NCI-H226 (cell line): ENCODE measurements at places on chromosomes 12 and 14.

DNA sequence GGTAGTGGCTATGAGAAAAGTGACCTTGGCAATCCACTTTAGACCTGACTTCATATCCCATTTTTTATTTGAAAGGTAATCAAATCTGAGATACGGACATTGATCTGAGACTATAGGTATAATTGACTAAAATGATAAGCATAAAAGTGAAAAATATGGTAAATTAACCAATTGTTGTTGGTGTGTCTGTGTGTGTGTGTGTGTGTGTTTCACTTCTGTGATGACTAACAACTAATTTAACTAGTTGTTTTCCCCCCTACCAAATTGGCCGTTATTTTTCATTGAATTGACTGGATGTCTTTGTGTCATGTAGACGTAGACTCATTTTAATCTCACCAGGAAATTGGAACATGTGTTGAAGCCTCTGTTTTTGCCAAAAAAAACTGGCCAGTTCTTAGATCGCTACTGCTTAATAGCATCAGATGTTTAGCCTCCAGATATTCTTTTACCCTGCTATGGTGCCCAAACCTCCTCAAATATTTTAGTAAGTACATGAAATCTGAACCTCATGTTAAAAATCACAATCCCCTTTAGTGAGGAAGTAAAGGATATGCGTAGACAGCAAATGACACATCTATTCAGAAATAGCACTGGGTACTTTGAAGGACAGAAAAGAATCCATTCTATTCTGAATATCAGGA lies 395.0 kb downstream of the EGLN3 start:
- DNase-seq: no peak

- DNase-seq: no peak
These were observed 5.2 kb downstream of the TRHDE start for GRCh38 chr12:72277415-72277814.

GRCh38 chr12:119713551-119714031 lies 45.7 kb downstream of the PRKAB1 start:
- no peak for DNase-seq

DNA sequence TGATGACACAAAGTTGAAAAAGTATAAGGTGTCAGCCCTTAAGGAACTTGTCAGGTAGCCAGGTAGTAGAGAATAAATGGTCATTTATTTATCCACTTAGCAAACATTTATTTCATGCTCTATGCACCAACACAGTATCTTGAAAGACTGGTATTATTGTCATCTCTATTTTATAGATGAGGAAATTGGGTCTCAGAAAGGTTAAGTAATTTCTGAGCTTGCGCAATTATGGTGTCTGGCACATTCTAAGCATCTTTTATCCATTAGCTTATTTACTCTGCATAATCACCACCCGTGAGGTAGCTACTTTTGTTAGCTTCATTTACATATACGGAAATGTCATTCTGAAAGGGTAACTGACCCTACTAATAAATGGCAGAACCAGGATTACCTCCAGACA lies 2.5 kb upstream of the UTP20 start:
- DNase-seq: no peak

DNA sequence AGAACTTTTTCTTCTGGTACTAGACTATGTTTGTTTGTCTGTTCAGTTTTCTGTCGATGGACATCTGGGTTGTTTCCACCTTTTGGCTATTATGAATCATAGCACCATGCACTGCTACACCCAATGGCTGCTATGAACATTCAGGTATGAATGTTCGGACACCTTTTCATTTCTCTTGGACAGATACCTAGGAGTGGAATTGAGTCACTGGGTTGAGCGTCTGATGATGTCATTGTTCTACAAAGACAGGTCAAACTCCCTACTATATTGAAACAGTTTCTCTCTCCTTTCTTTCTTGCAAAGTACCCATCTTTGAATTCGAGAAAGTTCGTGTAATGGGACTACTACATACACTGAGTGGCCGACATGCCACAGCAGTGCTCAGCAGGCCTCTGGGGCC lies 44.7 kb downstream of the KCTD10 start:
- no peak for DNase-seq

GRCh38 chr14:100238419-100239210 lies at the start of gene YY1:
TSS of gene YY1 (plus strand) at chr14:100239144. CDS start at chr14:100239245, 101 bp downstream.
- DNase-seq: peak; percentile 93

GRCh38 chr14:30484976-30485375 lies 74.0 kb upstream of the G2E3 start:
- DNase-seq: no peak

- no peak for DNase-seq
These were observed 22.9 kb downstream of the PMCH start for GRCh38 chr12:102174761-102175160.

DNA sequence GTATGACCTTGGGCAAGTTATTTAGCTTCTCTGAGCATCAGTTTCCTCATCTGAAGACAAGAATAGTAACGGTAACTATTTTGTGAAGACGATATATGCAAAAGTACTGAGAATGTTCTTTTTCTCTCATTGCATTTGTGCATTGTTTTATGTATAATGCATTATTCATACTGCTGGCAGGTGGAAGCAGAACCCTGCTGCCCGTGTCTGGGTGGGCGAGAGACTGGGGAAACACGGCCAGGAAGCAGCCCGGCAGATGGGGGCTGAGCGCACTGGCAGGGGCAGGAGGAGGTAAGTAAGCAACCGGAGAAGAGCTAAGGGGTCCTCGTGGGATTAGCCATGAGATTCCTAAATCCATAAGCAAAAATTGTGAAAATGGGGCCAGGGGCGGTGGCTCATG lies 115.8 kb upstream of the MED13L start:
- no peak for DNase-seq

- no peak for DNase-seq
These were observed 96.3 kb downstream of the ESRRB start for GRCh38 chr14:76472199-76472723.

GRCh38 chr12:25054076-25054782 lies 105.3 kb upstream of the BCAT1 start:
- DNase-seq: peak; percentile 20

DNA sequence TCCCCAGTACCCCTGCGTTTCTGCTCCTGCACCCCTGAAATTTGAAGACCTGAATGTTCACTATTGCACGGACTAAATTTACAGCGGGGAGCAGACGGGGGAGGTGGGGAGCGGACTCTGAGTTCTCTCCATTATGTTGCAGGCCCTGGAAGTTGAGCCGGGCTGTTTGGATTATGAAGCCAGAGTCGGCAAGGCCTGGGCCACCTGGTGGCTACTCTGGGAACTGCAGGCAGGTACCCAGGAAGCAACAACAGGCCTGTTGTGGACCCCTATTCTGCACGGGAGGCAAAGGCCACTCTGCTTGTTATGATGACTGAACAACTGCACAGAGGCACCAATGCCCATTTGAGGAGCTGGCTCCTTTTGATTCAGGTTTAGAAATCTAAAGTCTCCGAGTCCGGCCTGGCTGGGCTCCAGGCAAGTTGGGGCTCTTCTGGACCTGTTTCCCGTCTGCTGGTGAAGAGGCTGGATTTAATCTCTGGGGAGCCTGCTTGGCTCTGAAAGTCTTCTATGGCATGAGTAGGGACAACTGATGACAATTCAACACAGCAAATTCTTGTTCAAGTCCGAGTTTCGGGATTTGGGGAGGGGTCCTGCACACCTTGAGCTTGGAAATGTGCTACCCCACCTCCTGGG lies 34.1 kb upstream of the FAM181A start:
- peak; percentile 16 for DNase-seq

- DNase-seq: no peak
These were observed 55.7 kb downstream of the TRIM9 start for GRCh38 chr14:51039252-51039651.

- no peak for DNase-seq
These were observed 3.1 kb downstream of the IFI27L2 start for GRCh38 chr14:94126419-94126677.

- peak; percentile 97 for DNase-seq
These were observed at the start of gene ATF7IP for GRCh38 chr12:14365294-14366208. TSS of gene ATF7IP (plus strand) at chr12:14365682. CDS start at chr12:14423916, 58,234 bp downstream.

DNA sequence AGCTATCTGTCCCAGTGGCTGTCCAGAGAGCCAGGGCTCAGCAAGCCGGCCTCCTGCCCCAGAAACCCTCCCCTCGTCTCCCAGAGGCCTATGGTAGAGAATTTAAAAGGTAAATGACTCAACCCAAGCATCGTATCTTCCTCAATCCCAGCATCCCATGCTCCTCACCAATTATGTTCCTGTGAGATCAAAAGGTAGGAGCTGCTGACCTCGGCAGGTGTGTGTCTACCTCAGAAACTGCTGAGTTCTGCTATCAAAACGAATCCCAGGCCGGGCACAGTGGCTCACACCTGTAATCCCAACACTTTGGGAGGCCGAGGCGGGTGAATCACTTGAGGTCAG lies 49.3 kb downstream of the FOXN3 start:
- no peak for DNase-seq

GRCh38 chr14:43143106-43143505 lies 1364.0 kb downstream of the FSCB start:
- DNase-seq: no peak

DNA sequence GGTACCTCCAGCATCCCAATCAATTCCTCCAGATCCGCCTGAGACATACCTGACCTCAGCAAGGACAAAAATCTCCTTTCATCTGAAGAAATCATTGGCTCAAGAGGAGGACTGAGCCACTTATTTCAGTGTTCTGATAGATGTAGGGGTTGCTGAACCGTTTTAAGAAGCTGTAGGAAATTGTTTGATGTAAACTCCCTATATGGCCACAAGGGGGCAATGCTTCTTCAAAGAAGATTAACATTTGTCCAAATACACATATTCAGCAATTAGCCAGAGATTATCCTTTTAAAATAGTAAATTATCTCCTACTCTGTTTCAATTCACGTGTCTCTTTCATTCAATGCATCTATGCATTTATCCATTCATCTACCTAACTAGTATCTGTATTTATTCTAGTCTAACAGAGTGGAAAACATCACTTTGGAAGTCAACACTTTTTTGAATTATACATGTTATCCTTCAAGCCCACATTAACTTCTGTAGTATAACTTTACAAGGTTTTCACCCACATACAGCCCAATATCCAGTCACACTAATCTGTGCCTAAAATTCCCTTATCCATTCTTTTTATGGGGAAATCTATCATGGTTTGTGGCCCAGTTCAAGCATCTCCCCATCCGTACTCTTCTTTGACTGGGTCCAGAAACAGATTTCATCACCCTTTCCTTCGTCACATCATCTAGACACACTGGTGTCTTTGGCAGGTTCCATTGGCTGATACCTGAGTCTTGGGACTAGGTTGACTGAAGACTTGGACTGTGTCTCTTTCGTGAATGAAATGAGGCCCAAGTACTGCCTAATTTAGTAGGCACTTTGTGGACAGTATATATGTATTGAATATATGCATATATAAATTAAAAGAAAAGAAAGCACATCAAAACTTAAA lies 411.0 kb upstream of the OR4E1 start:
- no peak for DNase-seq

GRCh38 chr14:96167224-96168148 lies 37.2 kb upstream of the BDKRB2 start:
- DNase-seq: peak; percentile 51

- DNase-seq: no peak
These were observed 21.3 kb downstream of the TBK1 start for GRCh38 chr12:64473176-64473575.

DNA sequence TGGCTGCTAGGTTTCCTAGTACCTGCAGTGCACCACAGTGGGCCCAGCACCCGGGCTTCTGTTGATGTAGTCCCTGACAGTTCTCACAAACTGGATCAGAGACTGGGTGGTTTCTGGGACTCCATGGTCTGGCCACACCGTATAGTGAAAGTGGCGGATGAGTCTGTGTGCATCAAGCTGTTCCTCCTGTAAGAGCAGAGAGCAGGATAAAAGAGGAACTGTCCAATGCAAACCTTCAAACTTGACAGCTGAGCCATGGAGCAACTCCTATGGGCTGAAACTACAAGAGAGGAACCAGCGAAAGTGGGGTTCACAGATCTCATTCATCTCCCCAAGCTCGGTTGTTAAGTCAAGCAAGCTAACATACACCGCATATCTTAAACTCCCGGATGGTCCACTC lies 102.8 kb downstream of the PTPRB start:
- no peak for DNase-seq

GRCh38 chr14:51680031-51680430 lies 28.3 kb downstream of the FRMD6 start:
- no peak for DNase-seq

GRCh38 chr14:63423889-63424288 lies 105.2 kb upstream of the GPHB5 start:
- no peak for DNase-seq

DNA sequence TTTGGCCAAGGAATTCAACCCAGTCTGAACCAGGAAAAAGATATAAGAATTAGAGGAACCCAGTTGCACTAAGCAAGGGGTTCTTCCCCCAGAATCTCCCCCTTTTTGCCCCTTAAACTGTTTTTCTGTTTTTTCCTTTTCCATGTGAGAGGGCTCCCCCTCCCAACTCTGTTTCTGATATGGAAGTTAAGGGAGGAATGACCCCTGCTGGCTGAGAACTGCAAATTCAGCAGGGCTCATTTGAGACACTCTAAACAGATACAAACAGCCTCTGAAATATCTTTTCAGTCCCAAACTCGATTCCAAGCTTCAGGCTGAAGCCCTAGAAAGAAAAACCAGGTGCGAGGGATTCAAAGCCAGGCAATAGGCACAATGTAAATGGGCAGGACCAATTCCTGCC lies 132.7 kb downstream of the SLC41A2 start:
- no peak for DNase-seq

- DNase-seq: peak; percentile 36
These were observed 912.7 kb upstream of the LRFN5 start for GRCh38 chr14:40694023-40694422.

- no peak for DNase-seq
These were observed 101.7 kb downstream of the DPF3 start for GRCh38 chr14:72792051-72792788.

- no peak for DNase-seq
These were observed 9.0 kb downstream of the CHPT1 start for GRCh38 chr12:101706403-101706802.

- DNase-seq: peak; percentile 52
These were observed 215.7 kb downstream of the CPNE8 start for GRCh38 chr12:38689704-38690103.

GRCh38 chr12:8667270-8667669 lies 4.6 kb upstream of the MFAP5 start:
- no peak for DNase-seq
